ENCODE measurements at places on chromosomes 16 and 17.

DNA sequence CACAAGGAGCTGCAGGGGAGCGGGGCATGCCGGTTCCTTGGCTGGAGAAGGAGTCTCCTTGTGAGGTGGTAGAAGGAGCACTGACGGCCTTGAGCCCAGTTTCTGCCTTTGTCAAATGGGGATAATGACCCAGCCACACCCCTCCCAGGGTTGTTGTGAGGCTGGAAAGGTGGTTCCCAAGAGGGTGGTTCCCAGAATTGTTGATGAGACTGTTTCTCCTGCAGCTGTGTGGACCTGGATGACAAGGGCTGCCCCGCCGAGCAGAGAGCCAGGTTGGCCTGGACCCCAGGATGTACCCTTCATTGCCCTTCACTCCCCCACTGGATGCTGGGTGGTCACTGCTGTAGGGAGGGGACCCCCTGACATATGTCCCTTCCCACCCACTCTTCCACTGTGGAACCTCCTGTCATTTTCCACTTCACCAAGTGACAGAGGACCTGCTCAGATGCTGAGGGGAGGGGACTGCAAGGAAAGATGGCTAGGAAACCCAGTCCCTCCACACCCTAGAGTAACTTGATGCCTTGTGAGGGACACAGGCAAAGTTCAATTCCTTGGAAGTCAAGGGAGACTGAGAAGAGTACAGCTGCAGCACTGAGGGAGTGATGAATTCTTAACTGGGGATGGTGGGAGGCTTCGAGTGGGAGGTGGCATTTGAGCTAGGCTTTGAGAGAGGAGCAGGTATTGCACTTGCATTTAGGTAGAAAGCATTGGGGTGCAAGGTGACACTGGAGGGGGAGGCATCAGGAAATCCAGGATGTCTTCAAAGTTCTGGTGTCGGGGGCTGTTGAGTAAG, 10.6 kb downstream of the MIEN1 start:
- no peak for DNase-seq

GRCh38 chr16:31094088-31094423, 541 bp downstream of the VKORC1 start:
- DNase-seq = no peak

- DNase-seq = no peak
These were observed 1.2 kb downstream of the CHST5 start for GRCh38 chr16:75534560-75535205.

DNA sequence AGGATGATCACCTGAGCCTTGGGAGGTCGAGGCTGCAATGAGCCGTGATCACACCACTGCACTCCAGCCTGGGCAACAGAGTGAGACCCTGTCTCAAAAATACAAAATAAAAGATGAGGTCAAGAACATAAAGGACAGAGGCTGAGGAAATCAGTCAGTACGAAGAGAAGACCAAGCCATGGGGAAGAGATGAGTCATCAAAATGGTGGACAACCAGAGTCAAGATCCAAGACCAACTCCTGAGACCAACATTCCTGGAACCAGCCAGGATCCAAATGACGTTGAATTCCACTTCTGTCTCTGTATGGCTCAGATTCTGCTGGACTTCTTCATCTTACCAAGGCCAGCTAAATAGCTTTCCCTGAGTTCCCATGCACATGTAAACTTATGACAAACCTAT, 44.8 kb upstream of the NOG start:
- DNase-seq = no peak
